Gastroesophageal sphincter (tissue), 4 donors: ENCODE measurements at places on chromosomes 11 and 22. TPM values are rescaled to one million over a fixed set of nuclear protein-coding genes. Genes with fewer than 3 reads are reported as not detected.
A peak's percentile ranks its signal among the peaks of the same experiment; 100 is the strongest.

DNA sequence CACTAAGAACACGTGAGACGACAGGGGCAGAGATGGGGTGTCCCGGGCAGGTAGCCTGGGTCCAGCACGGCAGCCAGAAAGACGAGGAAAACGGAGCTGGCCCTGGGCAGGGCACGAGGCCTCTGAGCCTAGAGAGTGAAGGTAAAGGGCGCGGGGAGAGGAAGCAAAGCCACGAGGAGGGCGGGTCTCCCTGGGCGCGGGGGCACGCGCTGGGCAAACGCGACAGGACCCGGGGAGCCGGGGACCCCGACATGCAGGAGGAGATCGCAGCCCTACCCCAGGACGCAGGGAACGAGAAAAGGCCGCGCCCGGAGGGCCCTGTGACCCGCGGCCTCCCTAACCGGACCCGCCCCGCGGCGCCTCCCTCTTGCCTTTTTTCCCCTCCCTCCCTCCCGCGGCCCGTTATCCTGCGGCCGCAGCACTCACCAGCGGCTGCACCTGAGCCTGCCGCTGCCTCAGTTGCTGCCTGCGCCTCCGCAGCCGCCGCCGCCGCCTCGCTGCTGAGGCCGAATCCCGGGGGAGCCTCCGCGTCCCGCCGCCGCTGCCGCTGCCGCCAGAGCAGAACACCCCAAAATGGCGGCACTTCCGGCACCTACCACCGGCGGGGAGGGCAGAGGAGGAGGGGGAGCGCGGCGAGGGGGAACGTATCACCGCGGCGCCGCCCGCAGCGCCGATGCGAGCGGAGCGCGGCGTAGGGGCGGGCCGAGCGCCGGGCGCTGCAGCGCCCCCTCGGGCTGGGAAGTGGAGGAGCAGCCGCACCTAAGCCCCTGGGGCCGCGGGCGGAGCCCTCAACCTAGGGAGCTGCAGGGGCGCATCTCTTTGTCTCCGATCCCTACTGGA lies at the start of gene CELF1:
TSS of gene CELF1 (minus strand) at position 567 of the 840 bp plus-strand sequence. CDS start 53,609 bp downstream, outside the sequence.
- ATAC-seq = peak; percentile 98

RAG1 gene
- 0.92 TPM for total RNA-seq

- ATAC-seq = no peak
These were observed 571.5 kb downstream of the CNTN5 start for GRCh38 chr11:99592266-99592665.

PDE2A gene
- total RNA-seq = 31.6 TPM

DNA sequence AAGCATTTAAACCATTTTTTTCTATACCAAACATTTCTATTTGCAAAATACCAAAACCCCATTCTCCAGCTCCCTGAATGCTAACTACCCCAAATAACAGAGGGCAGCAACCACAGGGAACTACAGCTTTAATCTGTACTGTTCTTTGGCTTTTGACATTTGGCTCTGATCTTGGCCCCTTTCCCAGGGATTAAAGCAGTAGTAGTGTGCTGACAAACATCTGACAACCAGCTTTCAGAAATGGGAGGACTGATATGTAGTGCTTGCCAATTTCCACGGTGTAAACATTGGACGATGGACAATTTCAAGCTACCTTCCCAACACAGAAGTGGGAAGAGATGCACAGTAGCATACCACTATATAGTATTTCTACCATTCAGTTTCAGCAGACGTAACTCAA lies 88.4 kb upstream of the TEAD1 start:
- no peak for ATAC-seq

GRCh38 chr11:122045181-122045586 lies 70.8 kb downstream of the BLID start:
- ATAC-seq = no peak

TMPRSS13 gene
- 0.31 TPM for total RNA-seq

DNA sequence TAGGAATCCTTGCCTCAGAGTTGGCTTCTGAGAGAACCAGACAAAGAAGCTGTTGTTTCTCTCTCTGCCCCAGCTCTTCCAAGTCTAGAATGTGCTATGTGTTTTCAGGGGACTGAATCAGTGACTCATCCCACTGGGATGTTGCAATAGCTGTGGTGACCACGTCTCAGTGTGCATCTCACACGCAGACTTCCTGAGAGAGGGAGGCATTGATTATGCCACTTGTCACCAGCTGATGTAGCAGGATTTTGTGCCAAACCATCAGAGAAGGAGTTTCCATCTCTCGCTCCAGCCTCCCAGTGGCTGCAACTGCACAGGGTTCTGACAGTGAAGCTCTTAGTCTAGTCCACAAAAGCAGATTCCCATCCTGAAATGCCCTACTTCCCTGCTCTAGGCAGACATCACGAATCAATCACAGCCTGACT lies 455.8 kb downstream of the MIAT start:
- peak; percentile 88 for ATAC-seq

PGGHG gene
- 35.3 TPM for total RNA-seq

- ATAC-seq = no peak
These were observed 31.2 kb downstream of the AMPD3 start for GRCh38 chr11:10486161-10486840.

- ATAC-seq = no peak
These were observed 161.5 kb downstream of the CACNA1I start for GRCh38 chr22:39731881-39732555.

MPZL3 gene
- total RNA-seq = 3.8 TPM

GRCh38 chr11:92399705-92400104 lies 175.1 kb downstream of the FAT3 start:
- no peak for ATAC-seq

FBLN1 gene
- 374 TPM for total RNA-seq

GRCh38 chr11:86058360-86058759 lies 10.5 kb downstream of the PICALM start:
- ATAC-seq = no peak

TYR gene
- not detected for total RNA-seq

PANX2 gene
- total RNA-seq = 0.13 TPM

GCAT gene
- 8.0 TPM for total RNA-seq

DNA sequence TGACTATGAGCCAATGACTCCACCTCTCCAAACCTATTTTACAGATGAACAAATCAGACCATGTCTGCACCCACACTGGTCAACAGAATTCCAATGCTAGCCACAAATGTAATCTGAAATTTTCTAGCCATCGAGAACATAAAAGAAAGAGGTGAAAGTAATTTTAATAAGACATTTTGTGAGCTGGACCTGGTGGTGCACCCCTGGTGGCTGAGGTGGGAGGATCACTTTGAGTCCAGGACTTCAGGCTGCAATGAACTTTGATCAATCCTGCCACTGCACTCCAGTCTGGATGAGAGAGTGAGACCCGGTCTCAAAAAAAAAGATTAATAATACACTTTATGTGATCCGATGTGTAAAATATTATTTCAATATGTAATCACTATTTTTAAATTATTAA lies 9.4 kb upstream of the RNF185 start:
- ATAC-seq = no peak

OR51B4 gene
- not detected for total RNA-seq

DNA sequence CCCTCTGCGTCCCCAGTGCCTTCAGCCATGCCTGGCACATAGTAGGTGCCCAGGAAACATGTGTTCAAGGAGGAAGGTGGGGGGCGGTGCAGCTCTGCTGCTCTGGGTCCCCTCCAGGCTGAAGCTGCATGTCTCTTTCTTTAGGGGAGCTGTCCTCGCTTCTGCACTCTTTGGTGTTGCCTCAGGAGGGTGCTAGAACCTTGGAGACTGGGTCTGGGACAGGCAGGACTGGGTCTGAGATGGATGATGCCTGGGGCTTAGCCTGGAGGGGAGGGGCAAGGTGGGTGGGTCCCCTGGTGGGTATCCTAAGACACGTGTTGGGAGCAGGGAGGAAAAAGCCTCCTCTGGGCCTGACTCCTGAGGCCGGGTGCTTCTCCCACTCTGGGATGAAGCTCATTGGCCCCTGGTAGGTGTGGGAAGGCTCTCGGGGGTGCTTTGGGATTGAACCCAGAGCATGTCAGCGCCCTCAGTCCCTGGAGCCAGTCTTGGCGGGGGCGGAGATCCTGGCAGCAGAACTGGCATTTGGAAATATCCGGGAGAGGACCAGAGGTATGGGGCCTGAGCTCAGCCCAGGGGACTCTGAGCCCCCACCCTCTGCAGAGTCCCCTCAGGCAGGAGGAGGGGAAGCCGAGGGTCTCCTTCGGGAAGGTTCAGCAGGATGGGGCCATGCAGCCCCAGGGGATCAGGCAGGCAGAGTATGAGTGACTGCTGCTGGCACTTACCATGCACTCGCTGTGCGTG lies 6.7 kb upstream of the GSTP1 start:
- no peak for ATAC-seq

GRCh38 chr11:113267493-113267892 lies 46.9 kb upstream of the TTC12 start:
- no peak for ATAC-seq

DNA sequence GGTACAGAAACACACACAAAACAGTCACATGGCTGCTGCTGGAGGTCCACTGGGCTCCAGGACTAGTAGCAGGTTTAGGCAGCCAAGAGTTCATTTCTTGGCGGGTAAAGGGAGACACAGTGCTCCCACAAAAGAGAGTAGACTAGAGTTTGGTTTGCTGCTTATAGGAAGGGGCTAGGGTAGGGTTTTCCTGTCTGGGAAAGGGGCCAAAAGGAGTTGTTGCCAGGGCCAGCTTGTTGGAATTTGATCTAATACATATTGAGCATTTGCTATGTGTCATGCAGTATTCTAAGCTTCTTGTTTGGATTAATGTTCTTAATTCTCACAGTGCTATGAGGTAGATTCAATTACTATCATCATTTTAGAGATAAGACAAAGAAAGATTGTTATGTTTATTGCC lies 195.1 kb upstream of the PLET1 start:
- no peak for ATAC-seq

GRCh38 chr11:113904379-113905101 lies at the start of gene HTR3B:
Gene HTR3B (plus strand): TSS chr11:113904796. CDS start chr11:113904934, 138 bp downstream.
- no peak for ATAC-seq

- ATAC-seq = no peak
These were observed 843.7 kb upstream of the CHORDC1 start for GRCh38 chr11:91066456-91067047.

GRCh38 chr11:5815534-5815933 lies 6.8 kb downstream of the OR52N2 start:
- ATAC-seq = no peak

SPTBN2 gene
- total RNA-seq = 19.5 TPM

ATL3 gene
- total RNA-seq = 190 TPM
